Ascending aorta (tissue), 2 donors: ENCODE measurements at places on chromosomes 6 and 20.
A peak's percentile ranks its signal among the peaks of the same experiment; 100 is the strongest.

DNA sequence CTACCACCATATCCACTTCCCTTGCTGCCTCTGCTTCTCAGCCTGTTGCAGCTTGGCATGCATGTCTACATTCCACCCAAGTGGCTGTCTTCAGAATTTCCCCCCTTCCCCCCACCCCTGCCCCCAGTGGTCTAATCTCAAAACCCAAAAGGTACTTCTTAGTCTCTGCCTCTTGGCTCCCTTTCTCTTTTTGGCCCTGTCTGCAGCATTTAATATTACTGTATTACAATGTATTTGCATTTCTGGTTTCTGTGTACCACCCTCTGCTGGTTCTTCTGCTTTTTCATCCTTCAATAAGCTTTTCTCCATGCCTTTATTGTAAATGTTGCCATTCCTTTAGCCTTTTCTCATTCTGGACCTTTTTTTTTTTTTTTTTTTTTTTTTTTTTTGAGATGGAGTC, 43.0 kb downstream of the RPRD1B start:
- H3K27ac ChIP-seq, result peak overlapping the region; percentile 86

- H3K4me1 ChIP-seq, result no peaks in the 10 kb centered on the region
- H3K27ac ChIP-seq, result no peak overlapping the region
- H3K36me3 ChIP-seq, result no peaks in the 10 kb centered on the region
- no peaks in the 10 kb centered on the region for H3K27me3 ChIP-seq
Observed at GRCh38 chr6:7938562-7939183, 28.1 kb upstream of the TXNDC5 start.

DNA sequence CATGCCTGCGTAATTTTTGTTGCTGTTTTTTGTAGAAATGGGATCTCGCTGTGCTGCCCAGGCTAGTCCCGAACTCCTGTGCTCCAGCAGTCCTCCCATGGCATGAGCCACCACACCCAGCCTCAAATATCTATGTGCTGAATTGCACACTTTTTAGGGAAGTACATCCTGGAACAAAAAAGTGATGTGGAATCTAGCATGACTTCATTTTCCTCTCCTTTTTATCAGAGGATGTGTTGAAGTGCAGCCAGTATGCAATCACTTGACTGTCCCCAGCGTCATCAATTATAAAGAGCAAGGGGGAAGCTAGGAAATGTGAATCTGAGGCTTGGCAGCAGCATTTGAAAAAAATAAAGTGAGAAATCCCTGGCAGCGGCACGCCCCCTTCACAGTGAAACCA, 6.4 kb upstream of the EXOC2 start:
- H3K36me3 ChIP-seq, result no peaks in the 10 kb centered on the region
- H3K4me3 ChIP-seq, result no peak overlapping the region
- no peaks in the 10 kb centered on the region for H3K4me1 ChIP-seq
- H3K27ac ChIP-seq, result no peak overlapping the region
- no peak for DNase-seq

DNA sequence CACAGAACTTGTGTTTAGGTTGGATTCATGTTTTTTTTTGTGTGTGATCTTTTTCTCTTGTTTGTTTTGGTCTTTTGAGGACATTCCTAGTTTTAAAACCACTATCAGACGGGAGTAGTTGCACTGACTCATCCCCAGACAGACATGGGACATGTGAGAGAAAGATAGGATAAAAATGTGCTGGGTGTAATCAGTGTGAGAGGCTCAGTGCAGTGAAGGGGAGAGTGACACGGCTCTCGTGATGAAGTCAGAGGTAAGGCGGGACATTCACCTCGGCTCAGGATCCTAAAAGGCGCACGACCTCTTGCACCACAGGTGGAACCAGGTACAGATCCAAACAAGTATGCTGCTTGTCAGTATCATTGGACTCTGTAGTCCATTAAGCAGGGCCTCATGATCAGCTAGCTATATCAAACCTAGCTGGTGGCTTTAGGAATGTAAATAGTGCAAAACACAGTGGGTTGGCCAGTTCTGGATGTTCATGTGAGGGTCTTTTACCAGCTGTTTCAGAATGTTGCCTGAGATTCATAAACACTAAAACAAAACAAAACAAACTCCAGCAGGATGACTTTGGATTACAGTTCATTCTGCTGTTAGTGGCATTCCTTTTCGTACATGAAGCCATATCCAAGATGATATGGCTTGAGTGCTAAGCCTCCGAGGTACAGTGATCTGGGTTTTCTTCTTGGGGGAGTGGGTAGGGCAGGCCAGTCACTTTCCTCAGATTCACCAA, 18.0 kb downstream of the FOXO3 start:
- no peak overlapping the region for H3K4me3 ChIP-seq
- peaks cover 6% of the 10 kb centered on the region for H3K36me3 ChIP-seq
- DNase-seq, result no peak
- H3K4me1 ChIP-seq, result peaks cover 35% of the 10 kb centered on the region
- H3K27ac ChIP-seq, result peak overlapping the region; percentile 40

DNA sequence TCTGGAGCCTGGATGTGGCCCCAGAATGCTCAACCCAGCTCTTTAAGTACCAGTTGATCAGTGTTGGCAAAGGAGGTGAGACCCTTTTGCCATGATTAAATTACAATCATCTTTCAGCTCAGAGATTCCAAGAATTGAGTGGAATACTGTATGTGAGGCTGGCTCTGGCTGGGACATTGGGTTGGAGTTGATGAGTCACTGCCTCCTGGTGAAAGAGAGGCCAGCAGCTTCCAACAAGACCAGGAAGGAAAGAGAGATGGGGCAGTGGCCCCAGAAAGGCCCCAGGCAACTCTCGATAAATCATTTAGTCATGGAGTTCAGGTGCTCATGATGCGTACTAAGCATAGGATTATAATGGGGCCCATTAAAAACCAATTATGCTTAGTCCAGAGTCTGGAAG, 2.1 kb downstream of the TGM6 start:
- H3K27ac ChIP-seq, result no peak overlapping the region
- no peaks in the 10 kb centered on the region for H3K4me1 ChIP-seq
- no peak for DNase-seq
- no peak overlapping the region for H3K4me3 ChIP-seq
- no peaks in the 10 kb centered on the region for H3K27me3 ChIP-seq
- H3K36me3 ChIP-seq, result no peaks in the 10 kb centered on the region

GRCh38 chr6:138596591-138596990, 97.3 kb upstream of the NHSL1 start:
- no peak for DNase-seq
- H3K4me3 ChIP-seq, result no peak overlapping the region
- H3K4me1 ChIP-seq, result peaks cover 2% of the 10 kb centered on the region

GRCh38 chr6:119649531-119649930, 300.0 kb upstream of the MAN1A1 start:
- no peaks in the 10 kb centered on the region for H3K4me1 ChIP-seq
- no peak for DNase-seq
- no peak overlapping the region for H3K27ac ChIP-seq
- H3K27me3 ChIP-seq, result no peaks in the 10 kb centered on the region

DNA sequence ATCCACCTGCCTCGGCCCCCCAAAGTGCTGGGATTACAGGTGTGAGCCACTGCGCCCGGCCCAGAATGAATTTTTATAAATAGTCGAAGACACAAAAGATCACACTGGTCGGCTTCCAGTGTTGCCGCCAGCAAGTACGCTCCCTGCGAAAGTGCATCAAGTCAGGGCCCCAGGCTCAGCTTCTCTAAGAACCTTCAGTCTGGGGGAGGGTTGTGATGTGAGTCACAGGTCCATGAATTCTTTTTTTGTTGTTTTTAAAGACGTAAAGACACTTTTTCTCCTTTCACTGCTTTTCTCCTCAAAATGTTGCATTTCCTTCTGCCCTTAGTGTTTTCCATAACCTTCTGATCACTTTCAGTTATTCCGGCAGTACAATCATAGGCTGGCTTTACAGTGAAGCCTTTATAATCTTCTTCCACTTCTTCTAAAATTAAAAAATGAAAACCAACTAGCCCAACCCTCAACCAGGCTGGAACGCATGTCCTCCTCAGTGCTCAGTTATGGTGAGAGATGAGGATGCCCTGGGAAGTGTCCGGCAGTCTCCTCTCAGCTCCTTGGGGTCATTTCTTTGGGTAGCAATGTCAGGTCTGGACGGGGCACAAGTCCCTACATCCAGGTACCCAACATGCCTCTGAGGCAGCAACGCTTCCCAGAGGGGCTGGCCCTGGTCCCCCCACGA, 66.6 kb downstream of the CSE1L start:
- peaks cover 55% of the 10 kb centered on the region for H3K36me3 ChIP-seq
- no peak for DNase-seq
- H3K4me1 ChIP-seq, result no peaks in the 10 kb centered on the region
- no peaks in the 10 kb centered on the region for H3K27me3 ChIP-seq

- H3K27ac ChIP-seq, result no peak overlapping the region
- no peak overlapping the region for H3K4me3 ChIP-seq
- no peaks in the 10 kb centered on the region for H3K4me1 ChIP-seq
- DNase-seq, result no peak
- no peaks in the 10 kb centered on the region for H3K36me3 ChIP-seq
- no peaks in the 10 kb centered on the region for H3K27me3 ChIP-seq
Observed at GRCh38 chr6:1669996-1670395, 60.3 kb downstream of the FOXC1 start.

GRCh38 chr6:28145231-28145630, 3.5 kb downstream of the ZKSCAN8 start:
- H3K4me1 ChIP-seq, result no peaks in the 10 kb centered on the region
- H3K27ac ChIP-seq, result no peak overlapping the region
- H3K36me3 ChIP-seq, result peaks cover 21% of the 10 kb centered on the region
- no peaks in the 10 kb centered on the region for H3K27me3 ChIP-seq

DNA sequence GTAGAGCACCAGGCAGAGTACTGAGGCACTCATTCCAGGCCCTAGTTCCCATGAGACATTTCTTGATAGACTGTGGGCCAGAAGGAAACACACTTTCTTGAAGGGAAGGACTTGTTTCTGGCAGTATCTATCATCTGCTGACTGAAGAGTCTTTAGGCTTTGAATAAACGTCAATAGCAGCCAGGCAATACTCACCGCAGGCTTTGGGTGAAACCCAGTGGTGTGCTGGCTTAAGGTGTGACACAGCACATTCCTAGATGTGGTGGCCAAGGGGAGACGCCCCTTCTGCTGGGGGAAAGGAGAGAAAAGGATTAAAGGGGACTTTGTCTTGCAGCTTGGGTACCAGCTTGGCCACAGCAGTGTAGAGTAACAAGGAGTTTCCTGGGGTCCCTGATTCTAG, 1039.6 kb downstream of the HACE1 start:
- no peaks in the 10 kb centered on the region for H3K27me3 ChIP-seq
- no peak for DNase-seq
- H3K27ac ChIP-seq, result no peak overlapping the region
- H3K4me1 ChIP-seq, result no peaks in the 10 kb centered on the region

GRCh38 chr6:70764706-70765105, 97.0 kb downstream of the SMAP1 start:
- H3K4me3 ChIP-seq, result no peak overlapping the region
- H3K27ac ChIP-seq, result no peak overlapping the region
- DNase-seq, result no peak
- H3K27me3 ChIP-seq, result no peaks in the 10 kb centered on the region
- H3K36me3 ChIP-seq, result no peaks in the 10 kb centered on the region

- no peak overlapping the region for H3K4me3 ChIP-seq
- H3K27ac ChIP-seq, result no peak overlapping the region
- no peaks in the 10 kb centered on the region for H3K27me3 ChIP-seq
- DNase-seq, result no peak
- H3K36me3 ChIP-seq, result no peaks in the 10 kb centered on the region
Observed at GRCh38 chr6:43995137-43995536, 132.1 kb downstream of the MRPL14 start.

GRCh38 chr6:2492686-2493523, 247.5 kb upstream of the GMDS start:
- no peaks in the 10 kb centered on the region for H3K4me1 ChIP-seq
- DNase-seq, result no peak
- no peaks in the 10 kb centered on the region for H3K27me3 ChIP-seq
- no peaks in the 10 kb centered on the region for H3K36me3 ChIP-seq

DNA sequence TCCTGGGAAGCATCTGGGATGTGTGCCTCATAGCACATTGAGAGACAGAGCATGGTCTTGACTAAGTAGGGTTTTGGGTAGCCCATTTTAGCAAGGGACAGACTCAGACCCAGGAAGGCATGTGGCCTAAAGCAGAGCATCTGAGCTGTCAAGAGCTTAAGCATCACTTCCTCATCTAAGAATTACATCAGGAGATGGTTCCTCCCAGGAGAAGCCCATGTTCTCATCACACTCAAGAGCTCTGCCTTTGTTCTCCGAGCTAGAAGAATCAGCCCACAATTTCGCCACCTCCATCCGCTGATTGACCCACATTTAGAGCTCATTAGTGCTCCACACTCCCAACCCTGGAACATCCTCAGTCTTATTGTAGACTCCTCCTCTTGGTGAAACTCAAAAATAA, 68.3 kb downstream of the NPEPL1 start:
- H3K4me1 ChIP-seq, result no peaks in the 10 kb centered on the region
- H3K27me3 ChIP-seq, result no peaks in the 10 kb centered on the region
- no peaks in the 10 kb centered on the region for H3K36me3 ChIP-seq
- no peak overlapping the region for H3K4me3 ChIP-seq
- no peak overlapping the region for H3K27ac ChIP-seq
- DNase-seq, result no peak

GRCh38 chr20:4592316-4593148, 129.2 kb upstream of the PRND start:
- peak overlapping the region; percentile 49 for H3K4me3 ChIP-seq
- no peaks in the 10 kb centered on the region for H3K36me3 ChIP-seq
- no peaks in the 10 kb centered on the region for H3K27me3 ChIP-seq
- DNase-seq, result no peak
- peaks cover 6% of the 10 kb centered on the region for H3K4me1 ChIP-seq

- no peaks in the 10 kb centered on the region for H3K36me3 ChIP-seq
- H3K27ac ChIP-seq, result no peak overlapping the region
- no peak overlapping the region for H3K4me3 ChIP-seq
Observed at GRCh38 chr6:13683038-13683437, 28.6 kb downstream of the RANBP9 start.

DNA sequence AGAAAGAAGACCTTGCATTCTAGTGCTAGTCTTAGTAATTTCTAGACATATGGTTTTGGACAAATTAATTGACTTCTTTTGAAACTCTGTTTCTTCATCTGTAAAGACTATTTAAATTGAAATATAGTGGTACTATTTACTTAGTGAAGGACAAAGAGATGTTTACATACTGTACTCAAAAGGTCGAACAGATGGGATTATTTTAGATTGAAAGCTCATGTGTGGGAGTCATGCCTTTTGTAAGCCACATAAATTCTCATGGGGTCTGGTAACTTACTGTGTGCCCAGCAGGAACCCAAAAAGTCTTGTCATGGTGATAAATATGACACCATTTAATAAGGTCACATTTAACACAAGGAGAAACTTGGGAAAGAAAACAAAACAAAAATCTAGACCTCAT, 368.2 kb upstream of the CITED2 start:
- no peak for DNase-seq
- no peak overlapping the region for H3K27ac ChIP-seq
- H3K4me1 ChIP-seq, result no peaks in the 10 kb centered on the region
- H3K36me3 ChIP-seq, result no peaks in the 10 kb centered on the region
- no peak overlapping the region for H3K4me3 ChIP-seq

GRCh38 chr20:19807191-19807945, 49.3 kb downstream of the RIN2 start:
- H3K36me3 ChIP-seq, result peaks cover 16% of the 10 kb centered on the region
- H3K27ac ChIP-seq, result peak overlapping the region; percentile 11
- no peak overlapping the region for H3K4me3 ChIP-seq
- DNase-seq, result no peak
- peaks cover 8% of the 10 kb centered on the region for H3K4me1 ChIP-seq

- DNase-seq, result no peak
- no peaks in the 10 kb centered on the region for H3K36me3 ChIP-seq
- no peak overlapping the region for H3K4me3 ChIP-seq
Observed at GRCh38 chr6:76790045-76790796, 673.1 kb downstream of the HTR1B start.
